Thyroid gland (tissue), 4 donors: ENCODE measurements at places on chromosomes 3 and 15. TPM values are rescaled to one million over a fixed set of nuclear protein-coding genes. Genes with fewer than 3 reads are reported as not detected.

DNA sequence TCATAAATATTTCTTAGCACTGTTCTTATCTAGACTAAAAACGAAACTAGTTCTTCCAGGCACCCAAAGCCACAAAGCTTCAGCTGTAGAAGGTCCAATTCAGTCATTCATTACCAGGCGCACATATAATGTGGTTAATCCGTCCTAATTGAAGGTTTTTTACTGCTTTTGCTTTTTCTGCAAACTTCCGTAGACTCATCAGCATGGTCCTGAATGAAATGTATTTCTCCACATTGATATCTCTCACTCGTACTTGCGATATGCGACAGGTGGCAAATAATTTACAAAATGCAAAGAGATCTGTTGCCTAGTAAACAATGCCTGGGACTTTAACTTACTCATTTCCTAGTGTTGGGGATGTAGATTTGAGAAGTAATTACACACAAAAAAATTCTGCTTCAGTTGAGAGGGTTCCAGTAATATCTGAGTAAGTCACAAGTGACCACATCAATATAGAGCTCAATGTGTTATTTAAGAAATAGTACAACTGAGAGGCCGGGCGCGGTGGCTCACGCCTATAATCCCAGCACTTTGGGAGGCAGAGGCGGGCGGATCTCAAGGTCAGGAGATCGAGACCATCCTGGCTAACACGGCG, 75.0 kb upstream of the MBNL1 start:
- DNase-seq, result no peak

- DNase-seq, result no peak
Observed at GRCh38 chr3:41457176-41457575, 257.9 kb downstream of the CTNNB1 start.

GRCh38 chr3:28951772-28952556, 328.9 kb upstream of the RBMS3 start:
- DNase-seq, result no peak

- no peak for DNase-seq
Observed at GRCh38 chr15:90016721-90017120, 15.6 kb downstream of the ZNF710 start.

Gene MUC20
- total RNA-seq, result 14.9 TPM

Gene SLC28A2
- total RNA-seq, result not detected
